ENCODE measurements at places on chromosomes 16 and 17. TPM values are rescaled to one million over a fixed set of nuclear protein-coding genes. Genes with fewer than 3 reads are reported as not detected.
A peak's percentile ranks its signal among the peaks of the same experiment; 100 is the strongest.

ANKFN1 gene
- total RNA-seq = not detected

GRCh38 chr16:84246679-84247077 is 6.9 kb upstream of the KCNG4 start:
- no peak for DNase-seq

DNA sequence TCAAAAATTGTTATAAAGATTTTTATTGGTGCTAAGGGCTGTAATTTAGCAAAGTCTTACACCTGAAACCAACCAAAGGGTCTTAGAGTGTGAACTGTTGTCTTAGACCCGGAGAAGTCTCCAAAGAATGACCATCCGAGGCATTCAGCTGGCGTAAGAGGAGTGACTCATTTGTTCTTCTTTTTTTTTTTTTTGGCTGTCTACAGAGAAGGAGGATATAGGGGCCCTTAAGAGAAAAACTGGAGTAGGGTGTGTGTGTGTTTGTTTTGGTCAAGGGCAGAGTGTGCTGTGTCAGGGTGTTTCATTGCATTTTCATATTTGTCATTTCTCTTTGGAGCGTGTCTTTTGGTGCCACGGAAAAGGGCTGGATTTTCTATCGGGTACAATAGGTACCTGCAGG is 508.0 kb downstream of the WWOX start:
- no peak for DNase-seq

- DNase-seq = no peak
Observed at GRCh38 chr17:50549256-50549941, 2.4 kb downstream of the SPATA20 start.

GRCh38 chr17:57859601-57860413 is 10.0 kb upstream of the MRPS23 start:
- DNase-seq = no peak

- DNase-seq = no peak
Observed at GRCh38 chr17:79706931-79707850, 23.6 kb upstream of the ENPP7 start.

DNA sequence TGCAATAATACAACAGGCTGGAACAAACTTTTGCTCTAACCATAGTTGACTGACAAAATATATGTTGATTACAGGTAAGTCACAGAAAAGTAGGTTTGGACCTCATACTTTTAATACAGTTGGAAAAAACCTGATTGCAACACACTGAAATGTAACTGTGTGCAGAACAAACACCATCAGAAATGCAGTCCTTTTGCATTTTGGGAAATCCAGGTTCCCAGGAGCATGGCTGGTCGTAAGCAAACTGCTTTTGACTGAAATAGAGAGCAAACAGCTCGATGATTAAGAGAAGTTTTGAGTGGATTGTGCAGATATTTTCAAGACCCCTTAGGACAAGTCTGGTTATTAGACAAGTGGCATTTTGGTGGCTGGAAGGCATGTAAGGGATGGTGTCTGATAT is 8.0 kb downstream of the IGF2BP1 start:
- no peak for DNase-seq

DNA sequence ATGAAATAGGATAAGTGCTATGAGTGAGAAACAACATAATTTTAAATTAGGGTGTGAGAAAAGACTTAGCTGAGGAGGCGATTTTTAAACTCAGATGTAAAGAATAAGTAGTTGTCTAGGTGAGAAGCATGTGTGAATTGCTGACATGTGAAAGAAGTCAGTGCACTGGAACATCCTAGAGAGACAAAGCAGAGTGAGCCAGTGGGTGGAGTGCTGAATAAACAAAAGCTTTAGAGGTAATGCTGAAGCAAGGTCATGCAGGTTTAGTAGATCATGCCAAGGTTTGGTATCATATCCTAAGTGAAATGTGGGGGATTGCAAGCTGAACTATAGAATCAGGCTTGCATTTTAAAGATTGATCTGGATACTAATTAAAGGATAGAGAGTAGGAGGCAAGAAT is 89.4 kb downstream of the KIF2B start:
- DNase-seq = no peak

DNA sequence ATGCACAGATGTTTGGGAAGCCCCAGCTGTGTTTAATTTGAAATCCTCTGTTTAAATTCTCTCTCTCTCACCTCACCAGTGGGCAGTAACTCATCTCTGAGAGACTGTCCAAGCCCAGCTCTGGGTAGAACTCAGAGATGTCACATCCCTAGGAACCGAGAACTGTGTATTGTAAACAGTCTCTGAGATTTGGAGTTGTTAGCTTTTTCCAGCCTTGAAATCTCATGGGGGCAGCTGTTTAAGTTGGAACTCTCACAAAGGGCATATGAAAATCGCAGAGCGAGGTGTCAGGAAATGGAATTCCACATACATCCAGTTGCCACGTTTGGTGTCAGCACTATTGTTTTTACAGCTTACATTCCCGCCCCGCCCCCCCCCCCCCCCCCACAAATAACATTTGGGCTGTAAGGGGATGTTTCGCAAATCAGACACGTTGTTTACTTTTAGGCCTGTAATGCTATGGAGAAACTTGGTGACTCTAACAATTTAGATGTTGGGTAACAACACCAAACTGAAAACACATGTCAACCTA is 34.3 kb downstream of the VPS35L start:
- peak; percentile 97 for DNase-seq
